ENCODE measurements at places on chromosomes 5 and 9. TPM values are rescaled to one million over a fixed set of nuclear protein-coding genes. Genes with fewer than 3 reads are reported as not detected.

Gene FUBP3
- total RNA-seq, result 21.9 TPM

Gene RNF208
- 26.0 TPM for total RNA-seq

Gene MTMR12
- total RNA-seq, result 18.7 TPM

Gene SAPCD2
- 0.22 TPM for total RNA-seq

Gene RAB3C
- total RNA-seq, result 0.92 TPM

Gene LRRC70
- total RNA-seq, result 1.0 TPM

Gene CNTFR
- 8.7 TPM for total RNA-seq

Gene FBN2
- 23.8 TPM for total RNA-seq

DNA sequence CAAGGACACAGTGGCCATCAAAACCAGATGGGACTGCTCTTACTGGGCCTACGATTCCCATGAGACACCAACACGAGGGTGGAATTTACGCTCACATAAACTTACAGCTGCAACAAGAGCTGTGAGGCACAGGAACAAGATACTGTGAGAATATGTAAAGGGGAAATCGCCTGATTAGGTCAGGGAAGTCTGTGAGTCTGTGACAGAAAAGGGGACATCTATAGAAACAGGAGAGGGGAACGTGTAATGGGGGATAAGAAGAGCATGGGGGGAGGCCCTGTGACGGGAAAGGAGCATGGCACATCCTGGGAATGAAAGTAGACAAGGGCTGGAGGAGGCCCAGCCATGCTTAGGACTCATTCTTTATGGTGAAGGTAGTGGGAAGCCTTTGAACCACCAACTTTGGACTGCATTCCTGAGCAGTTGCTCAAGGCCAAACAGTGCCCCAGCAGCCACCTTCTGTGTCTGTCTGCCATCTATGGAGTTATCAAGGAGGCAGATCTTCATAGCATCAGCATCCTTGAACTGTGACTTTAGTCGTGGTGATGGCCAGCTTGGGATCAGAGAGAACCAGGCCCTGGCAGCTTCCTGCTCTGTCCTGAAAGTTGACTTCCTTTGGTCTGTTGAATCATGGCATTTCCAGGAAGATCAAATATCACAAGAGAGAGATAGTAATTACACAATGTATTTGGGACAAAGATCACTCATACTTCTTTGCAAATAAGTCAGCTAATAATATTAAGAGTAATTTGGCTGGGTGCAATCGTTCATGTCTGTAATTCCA, 87.9 kb upstream of the FAM169A start:
- no peak for DNase-seq

- DNase-seq, result no peak
Observed at GRCh38 chr5:143921525-143922311, 109.8 kb downstream of the HMHB1 start.

- DNase-seq, result no peak
Observed at GRCh38 chr5:42361315-42361688, 61.9 kb upstream of the GHR start.

DNA sequence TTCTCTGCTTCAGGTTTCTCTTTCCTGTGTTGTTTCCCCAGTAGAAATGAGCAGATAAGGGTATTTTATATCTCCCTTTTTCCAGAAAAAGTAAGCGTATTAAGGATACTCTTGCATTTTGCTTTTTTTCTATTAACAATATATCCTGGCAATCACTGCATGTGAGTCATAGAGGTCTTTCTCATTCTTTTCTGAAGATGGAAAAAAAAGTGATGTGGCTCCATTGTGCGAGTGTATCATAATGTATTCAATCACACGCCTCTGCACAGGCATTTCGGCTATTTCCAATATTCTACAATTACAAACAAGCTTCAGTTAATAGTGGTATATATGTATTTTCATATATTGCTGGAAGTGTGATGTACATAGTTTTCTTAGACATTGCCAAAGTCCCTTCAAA, 155.9 kb downstream of the MED27 start:
- no peak for DNase-seq

DNA sequence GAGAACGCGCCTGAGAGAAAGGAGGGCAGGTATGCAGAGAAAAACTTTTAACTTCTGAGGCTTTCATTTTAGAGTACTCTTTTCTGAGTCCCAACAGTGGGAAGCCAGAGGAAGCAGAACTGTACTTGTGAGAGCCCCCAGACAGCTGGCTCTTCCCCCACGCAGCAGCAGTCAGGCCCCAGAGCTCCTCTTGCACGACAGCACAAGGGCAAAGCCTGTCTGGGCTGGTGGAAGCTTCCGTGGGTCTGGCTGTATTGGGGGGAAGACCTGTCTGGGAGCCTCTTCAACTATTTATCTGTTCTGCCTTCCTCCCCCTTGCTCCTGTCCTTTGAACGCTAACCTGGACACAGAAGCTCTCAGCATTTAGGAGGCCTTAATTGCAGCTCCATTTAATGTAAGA, 68.2 kb downstream of the THBS4 start:
- DNase-seq, result no peak

GRCh38 chr9:135468854-135469521, 10.6 kb upstream of the PPP1R26 start:
- DNase-seq, result no peak

GRCh38 chr9:136721339-136722092, 9.1 kb downstream of the DIPK1B start:
- no peak for DNase-seq

- DNase-seq, result no peak
Observed at GRCh38 chr5:56632199-56632598, 183.2 kb upstream of the MAP3K1 start.

- no peak for DNase-seq
Observed at GRCh38 chr5:52811067-52811749, 23.5 kb downstream of the ITGA1 start.

DNA sequence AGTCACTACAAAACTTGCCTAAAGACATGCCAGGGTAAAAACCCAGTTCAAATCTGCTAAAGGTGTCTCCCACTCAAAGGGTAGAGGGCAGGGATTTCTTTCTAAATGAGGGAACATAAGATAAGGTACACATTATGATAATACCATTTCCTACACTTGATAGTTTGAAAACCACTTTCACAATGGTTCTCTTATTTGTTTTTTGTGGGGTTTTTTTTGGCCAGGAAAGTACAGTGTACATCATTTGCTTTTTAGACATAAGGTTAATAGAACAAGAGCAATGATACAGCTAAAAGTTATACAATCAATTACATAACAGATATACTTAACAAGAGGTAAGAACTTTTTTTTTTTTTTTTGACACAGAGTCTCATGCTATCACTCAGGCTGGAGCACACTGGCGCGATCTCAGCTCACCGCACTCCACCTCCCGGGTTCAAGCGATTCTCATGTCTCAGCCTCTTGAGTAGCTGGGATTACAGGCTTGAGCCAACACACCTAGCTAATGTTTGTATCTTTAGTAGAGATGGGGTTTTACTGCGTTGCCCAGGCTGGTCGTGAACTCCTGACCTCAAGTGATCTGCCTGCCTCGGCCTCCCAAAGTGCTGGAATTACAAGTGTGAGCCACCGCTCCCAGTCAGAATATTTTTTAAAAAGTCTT, 48.8 kb upstream of the GLRX start:
- DNase-seq, result no peak

- no peak for DNase-seq
Observed at GRCh38 chr5:40404613-40405012, 275.1 kb upstream of the PTGER4 start.

- no peak for DNase-seq
Observed at GRCh38 chr5:142151436-142152383, 43.1 kb downstream of the NDFIP1 start.

GRCh38 chr5:117220730-117221129, 646.1 kb upstream of the SEMA6A start:
- DNase-seq, result no peak

DNA sequence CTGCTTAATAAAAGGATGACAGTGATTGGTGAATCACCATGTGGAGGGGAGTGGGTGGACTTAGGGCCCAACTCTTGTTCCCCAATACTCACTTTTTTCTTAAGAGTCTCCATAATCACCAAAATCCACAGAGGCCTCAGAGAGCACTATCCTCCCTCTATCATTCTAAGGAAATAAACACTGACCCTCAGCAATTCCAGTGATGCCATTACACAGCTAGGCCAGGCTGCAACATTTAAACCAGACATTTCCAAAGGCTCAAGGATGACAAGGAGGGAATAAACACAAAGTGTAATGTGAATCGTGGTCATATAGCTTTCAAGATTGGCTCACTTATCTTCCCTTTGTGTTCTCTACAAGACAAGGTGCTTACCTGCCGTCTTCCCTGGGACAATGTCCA, 2.4 kb upstream of the ARSI start:
- no peak for DNase-seq

- no peak for DNase-seq
Observed at GRCh38 chr5:144567421-144567780, 396.7 kb downstream of the KCTD16 start.

- no peak for DNase-seq
Observed at GRCh38 chr5:138752341-138752950, 779 bp upstream of the CTNNA1 start.

DNA sequence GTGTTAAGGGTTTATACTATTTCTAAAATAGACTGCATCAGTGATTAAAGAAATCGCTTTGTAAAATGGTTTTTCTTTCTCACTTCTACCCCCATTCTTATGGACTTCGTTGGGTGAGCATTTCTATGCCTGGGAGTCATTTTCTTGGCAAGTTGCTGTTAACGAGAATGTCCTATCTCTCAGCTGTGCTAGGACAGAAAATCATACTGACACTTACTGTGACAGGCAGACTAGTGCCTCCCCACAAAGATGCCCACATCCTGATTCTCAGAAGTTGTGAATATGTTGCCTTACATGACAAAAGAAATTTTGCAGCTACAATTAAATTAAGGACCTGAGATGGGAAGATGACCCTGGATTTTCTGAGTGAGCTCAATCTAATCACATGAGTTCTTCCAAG, 65.1 kb upstream of the NMUR2 start:
- DNase-seq, result no peak

- DNase-seq, result no peak
Observed at GRCh38 chr5:91224969-91225368, 158.1 kb downstream of the ARRDC3 start.

- no peak for DNase-seq
Observed at GRCh38 chr9:10371824-10372223, 241.0 kb downstream of the PTPRD start.

GRCh38 chr5:68027519-68027918, 188.0 kb upstream of the PIK3R1 start:
- no peak for DNase-seq

DNA sequence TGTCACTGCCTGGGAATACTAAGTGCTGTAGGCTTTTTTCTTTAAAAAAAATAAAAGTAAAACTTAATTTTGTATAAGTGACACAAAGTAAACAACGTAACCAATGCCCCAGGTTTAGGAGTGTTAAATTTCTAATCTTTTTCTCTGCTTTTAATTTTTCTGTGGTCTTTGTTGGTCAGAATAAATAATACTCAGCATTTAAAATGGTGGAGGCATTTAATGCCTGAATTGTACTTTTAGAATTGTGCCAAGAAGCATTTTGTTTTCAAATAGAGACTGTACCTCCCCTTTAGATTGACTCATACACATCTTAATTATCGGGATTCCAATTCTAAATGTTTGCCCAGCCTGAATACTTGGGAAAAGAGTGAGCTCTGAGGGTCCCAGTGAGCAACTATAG, 1.6 kb downstream of the DMXL1 start:
- DNase-seq, result no peak

DNA sequence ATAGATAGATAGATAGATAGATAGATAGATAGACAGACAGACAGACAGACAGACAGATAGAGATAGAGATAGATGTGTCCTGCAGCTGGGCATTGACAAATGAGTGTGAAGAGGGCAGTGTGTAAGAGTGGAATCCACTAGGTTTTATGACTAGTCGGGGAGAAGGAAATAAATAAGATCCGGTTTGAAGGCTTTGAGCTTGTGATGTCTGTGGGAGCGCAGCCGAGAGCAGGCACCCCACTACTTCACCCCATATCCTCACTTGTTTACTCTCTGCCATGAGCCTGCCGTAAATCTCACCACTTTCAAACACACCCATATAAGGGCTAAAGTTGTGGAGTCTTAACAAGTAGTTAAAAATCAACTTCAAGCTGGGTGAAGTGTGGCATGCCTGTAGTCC, 1.4 kb upstream of the SUSD1 start:
- DNase-seq, result no peak

- no peak for DNase-seq
Observed at GRCh38 chr5:56607551-56607950, 207.8 kb upstream of the MAP3K1 start.

DNA sequence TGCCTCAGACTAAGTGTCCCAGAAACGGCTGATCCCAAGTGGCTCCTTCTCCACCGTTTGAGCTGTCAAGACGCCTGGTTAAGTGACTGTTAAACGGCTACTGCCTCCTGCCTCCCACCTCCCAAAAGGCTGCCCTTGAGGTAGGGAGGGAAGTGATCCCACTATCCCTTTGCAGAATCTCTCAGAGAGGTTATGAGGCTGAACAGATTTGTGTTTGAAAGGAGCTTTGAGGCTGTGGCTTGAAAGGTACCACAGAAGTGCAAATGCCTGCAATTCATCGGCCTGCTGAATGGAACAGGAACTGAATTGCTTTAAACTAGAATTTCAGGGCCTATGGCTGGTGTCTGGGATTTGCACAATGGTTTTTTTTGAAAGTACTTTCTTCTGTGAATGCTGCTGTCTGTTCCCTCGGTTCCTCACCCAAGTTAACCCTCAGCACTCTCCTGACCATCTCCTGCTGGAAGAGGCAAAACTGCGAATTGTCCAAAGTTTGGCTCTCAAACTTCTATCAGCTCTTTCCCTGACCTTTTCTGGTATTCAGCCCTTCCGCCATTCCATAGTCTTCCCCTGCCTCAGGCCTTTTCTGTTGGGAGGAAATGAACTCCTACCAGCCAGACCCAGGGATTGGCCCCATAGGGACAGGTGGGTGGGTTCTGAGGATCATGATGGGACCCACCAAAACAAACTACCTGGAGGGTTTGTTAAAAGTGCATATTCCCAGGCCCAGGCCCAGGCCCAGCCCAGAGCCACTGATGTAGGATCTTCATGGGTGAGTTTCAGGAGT, 453.3 kb downstream of the KDM4C start:
- peak; percentile 56 for DNase-seq

- no peak for DNase-seq
Observed at GRCh38 chr5:168680395-168680794, 101.2 kb upstream of the PANK3 start.

- DNase-seq, result no peak
Observed at GRCh38 chr9:93477397-93477796, 24.0 kb upstream of the FAM120AOS start.

DNA sequence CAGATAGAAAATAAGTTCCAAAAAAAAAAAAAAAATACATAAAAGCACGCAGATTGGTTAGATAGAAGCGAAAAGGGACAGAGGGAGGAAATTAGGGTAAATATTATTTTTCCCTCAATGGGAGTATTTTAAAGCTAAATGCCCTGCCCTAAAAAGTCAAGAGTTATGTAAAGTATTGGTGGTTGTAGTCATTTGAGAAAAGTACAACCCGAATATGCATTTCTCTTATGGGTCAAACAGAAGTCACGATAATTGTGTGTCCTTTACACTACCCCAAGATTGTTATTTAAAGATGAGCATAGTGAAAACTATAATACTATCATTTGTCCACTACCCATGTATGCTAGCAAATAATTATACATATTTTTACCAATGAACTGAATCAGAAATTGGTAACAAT, 368.7 kb downstream of the NDUFS4 start:
- no peak for DNase-seq

All from Right ventricle myocardium inferior (tissue), 1 donor.